Esophagus muscularis mucosa (tissue), 4 donors: ENCODE measurements at places on chromosomes 16 and 17. TPM values are rescaled to one million over a fixed set of nuclear protein-coding genes. Genes with fewer than 3 reads are reported as not detected.
A peak's percentile ranks its signal among the peaks of the same experiment; 100 is the strongest.

DNA sequence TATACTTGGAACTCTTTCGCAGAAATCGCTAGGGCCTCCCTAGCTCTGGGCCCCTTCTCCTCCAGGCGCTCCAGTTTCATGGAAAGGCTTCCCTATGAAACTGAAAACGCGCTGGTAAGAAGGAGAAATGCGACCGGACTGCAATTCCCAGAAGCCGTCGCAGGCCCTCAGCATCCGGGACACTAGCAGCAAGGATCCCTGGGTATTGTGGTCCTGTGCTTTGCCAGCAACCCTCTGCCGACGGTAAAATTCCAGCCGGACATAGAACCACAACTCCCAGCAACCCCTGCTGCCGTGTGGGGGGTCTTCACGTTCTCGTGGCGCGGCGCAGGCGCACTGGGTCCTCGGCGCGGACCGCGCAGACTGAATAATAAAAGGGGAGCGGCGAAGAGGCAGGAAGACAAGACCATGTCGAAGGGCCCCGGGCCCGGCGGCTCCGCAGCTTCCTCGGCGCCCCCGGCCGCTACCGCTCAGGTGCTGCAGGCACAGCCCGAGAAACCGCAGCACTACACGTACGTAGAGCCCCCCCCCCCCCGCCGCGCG is at the start of gene UNK:
Gene UNK, plus strand, starts transcription at position 334 of the 543 bp plus-strand sequence. Its CDS starts 75 bp downstream, at position 409.
- no peaks in the 10 kb centered on the region for H3K27me3 ChIP-seq
- H3K27ac ChIP-seq: peak within 1 kb of the TSS; percentile 96
- peaks cover 62% of the 10 kb centered on the region for H3K4me1 ChIP-seq
- peak within 1 kb of the TSS; percentile 79 for H3K4me3 ChIP-seq
- no peaks in the 10 kb centered on the region for H3K36me3 ChIP-seq
- DNase-seq: peak; percentile 99

DNA sequence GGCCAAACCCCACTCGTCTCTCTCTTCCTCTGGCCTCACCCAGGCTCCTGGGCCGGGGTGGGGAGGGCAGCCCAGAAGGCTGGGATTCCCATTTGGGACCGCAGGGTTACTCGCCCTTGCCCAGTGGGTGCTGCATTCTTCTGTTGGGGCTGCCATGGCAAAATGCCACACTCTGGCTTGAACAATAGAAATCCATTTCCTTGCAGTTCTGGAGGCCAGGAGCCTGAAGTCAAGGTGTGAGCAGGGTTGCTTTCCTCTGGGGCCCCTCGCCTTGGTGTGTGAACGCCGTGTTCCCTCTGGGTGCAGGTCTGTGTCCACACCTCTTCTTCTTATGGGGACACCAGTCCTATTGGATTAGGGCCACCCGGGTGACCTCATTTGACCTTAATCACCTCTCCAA is 105.8 kb upstream of the GSE1 start:
- no peak overlapping the region for H3K4me3 ChIP-seq
- no peaks in the 10 kb centered on the region for H3K4me1 ChIP-seq
- H3K36me3 ChIP-seq: no peaks in the 10 kb centered on the region
- H3K27me3 ChIP-seq: no peaks in the 10 kb centered on the region

DNA sequence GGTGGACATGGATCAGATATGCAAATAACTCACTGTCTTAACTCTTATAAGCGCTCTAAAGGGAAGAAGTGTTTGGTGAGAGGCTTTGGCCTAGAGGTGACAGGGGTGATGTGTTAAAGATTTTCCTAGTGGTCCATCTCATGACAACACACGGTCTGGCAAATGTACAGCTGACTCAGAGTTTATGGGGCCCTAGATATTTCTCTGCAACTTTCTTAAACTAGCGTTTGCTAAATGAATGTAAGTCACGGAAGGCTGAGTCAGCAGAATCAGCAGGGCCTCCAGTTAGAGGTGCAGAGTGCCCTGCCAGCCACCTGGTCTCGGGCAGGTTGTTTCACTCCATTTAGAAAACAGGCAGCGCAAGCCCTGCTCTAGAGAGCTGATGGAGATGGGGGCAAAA is 40.1 kb downstream of the CLEC16A start:
- no peak for DNase-seq
- H3K27ac ChIP-seq: no peak overlapping the region
- H3K36me3 ChIP-seq: peaks cover 57% of the 10 kb centered on the region
- H3K4me1 ChIP-seq: peaks cover 15% of the 10 kb centered on the region

GRCh38 chr16:49554681-49555080 is 181.1 kb downstream of the C16orf78 start:
- no peak for DNase-seq
- H3K4me3 ChIP-seq: no peak overlapping the region
- H3K4me1 ChIP-seq: peaks cover 9% of the 10 kb centered on the region
- no peaks in the 10 kb centered on the region for H3K27me3 ChIP-seq

- no peaks in the 10 kb centered on the region for H3K27me3 ChIP-seq
- H3K36me3 ChIP-seq: no peaks in the 10 kb centered on the region
- H3K4me3 ChIP-seq: no peak overlapping the region
- no peak for DNase-seq
- H3K27ac ChIP-seq: no peak overlapping the region
Observed at GRCh38 chr17:193841-194806, 12.7 kb upstream of the DOC2B start.

- H3K4me3 ChIP-seq: peak overlapping the region; percentile 42
- H3K27me3 ChIP-seq: no peaks in the 10 kb centered on the region
- H3K27ac ChIP-seq: peak overlapping the region; percentile 81
Observed at GRCh38 chr17:2214929-2215615, 88.5 kb downstream of the SMG6 start.

DNA sequence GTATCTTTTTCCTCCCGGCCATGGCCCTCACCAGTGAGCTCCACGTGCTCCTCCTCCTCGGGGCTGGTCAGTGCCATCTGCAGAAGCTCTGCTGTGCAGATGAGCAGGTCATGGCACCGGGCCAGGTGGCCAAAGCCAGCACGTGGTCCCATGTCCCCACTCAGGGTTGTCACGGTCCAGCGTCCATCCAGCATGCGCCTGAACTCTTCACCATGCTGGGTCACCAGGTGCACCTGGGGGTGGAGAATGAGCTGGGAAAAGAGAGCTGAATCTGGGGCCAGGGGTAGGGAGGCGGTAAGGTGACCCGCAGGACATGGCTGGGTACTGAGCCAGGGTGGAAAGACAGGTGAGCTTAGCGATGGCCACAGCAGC is 1.3 kb downstream of the DHX58 start:
- peak overlapping the region; percentile 60 for H3K4me3 ChIP-seq
- H3K36me3 ChIP-seq: peaks cover 38% of the 10 kb centered on the region
- no peak for DNase-seq
- H3K27me3 ChIP-seq: no peaks in the 10 kb centered on the region
- peak overlapping the region; percentile 94 for H3K27ac ChIP-seq

- H3K27me3 ChIP-seq: no peaks in the 10 kb centered on the region
- peaks cover 40% of the 10 kb centered on the region for H3K4me1 ChIP-seq
- DNase-seq: no peak
- peak overlapping the region; percentile 98 for H3K27ac ChIP-seq
- peak overlapping the region; percentile 80 for H3K4me3 ChIP-seq
Observed at GRCh38 chr17:38867968-38868816, 1.7 kb upstream of the LASP1 start.

- peak overlapping the region; percentile 100 for H3K27ac ChIP-seq
- peaks cover 22% of the 10 kb centered on the region for H3K4me1 ChIP-seq
- H3K36me3 ChIP-seq: no peaks in the 10 kb centered on the region
Observed at GRCh38 chr16:67563708-67564468, 1.6 kb downstream of the CTCF start.

DNA sequence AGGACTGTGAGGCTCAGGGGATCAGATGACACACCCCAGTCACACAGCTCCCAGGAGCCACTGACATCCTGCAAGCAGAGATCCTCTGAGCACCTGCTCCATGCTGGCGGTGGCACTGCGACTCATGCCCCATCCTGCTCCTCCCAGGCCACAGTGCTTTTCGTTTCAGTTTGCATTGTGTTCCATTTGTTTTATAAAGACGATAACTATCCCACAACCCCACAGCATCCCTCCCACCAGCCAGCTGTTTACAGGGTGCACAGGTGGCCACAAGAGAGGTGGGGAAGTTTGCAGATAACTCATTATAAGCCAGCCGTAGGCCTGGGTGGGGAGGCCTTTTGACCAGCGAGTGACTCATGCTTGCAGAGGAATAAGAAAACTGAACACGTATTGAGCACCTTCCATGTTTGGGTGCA is 28.2 kb downstream of the BCO1 start:
- peaks cover 30% of the 10 kb centered on the region for H3K4me1 ChIP-seq
- H3K27me3 ChIP-seq: no peaks in the 10 kb centered on the region
- H3K4me3 ChIP-seq: no peak overlapping the region
- no peak for DNase-seq
- H3K36me3 ChIP-seq: no peaks in the 10 kb centered on the region

DNA sequence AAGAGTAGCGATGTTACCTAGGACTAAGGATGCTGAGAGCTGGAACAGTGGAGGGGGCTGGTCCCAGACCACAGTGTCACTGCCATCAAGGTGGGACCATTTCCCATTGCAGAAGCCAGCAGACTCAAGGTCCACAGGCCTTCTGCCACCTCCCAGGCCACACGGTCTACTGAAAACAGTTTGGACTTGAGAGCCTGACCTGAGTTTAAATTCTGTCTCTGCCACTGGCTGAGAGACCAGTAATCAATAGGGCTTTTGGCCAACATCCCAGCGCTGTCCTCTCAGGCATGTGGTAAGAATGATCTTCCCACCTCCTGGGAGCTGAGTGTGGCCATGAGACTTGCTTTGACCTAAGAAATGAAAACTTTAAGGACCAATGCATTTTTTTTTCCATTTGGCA is 331.4 kb upstream of the CDH5 start:
- DNase-seq: no peak
- peaks cover 35% of the 10 kb centered on the region for H3K4me1 ChIP-seq
- H3K4me3 ChIP-seq: no peak overlapping the region

DNA sequence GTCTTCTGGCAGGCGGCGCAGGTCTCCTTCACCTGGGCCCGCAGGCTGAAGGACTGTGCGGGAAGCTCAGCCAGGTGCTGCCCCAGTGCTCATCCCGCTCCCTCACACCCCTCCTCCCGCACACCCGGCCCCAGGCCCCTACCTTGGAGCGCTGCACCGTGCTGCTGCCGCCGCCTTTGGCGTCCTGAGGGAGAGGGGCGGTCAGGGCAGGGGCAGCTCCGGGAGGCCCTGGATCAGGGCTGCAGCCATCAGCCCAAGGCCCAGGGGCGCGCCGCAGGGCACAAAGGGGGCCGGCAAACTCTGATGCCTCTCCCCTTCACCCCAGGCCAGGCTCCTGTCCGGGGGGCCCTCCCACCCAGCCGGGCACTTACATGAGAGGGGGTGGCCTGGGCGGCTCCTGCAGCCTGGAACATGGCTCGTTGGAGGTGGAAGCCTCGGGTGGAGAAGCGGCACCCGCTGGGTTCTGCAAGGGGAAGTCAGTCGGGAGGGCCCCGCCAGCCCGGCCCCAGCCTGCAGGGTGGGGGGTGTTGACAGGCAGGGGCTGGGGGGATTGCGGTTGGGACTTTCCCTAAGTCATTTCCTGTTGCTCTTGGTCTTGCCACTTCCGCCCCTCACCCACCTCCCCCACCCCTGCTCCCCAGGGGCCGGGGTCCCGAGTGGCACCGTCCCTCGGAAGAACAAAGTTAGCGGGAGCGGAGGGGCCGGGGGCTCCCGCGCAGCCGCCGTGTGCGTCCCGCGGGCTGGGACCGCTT is 863 bp downstream of the LIMD2 start:
- H3K36me3 ChIP-seq: peaks cover 31% of the 10 kb centered on the region
- no peak for DNase-seq
- peak overlapping the region; percentile 65 for H3K4me3 ChIP-seq
- H3K27ac ChIP-seq: peak overlapping the region; percentile 83

DNA sequence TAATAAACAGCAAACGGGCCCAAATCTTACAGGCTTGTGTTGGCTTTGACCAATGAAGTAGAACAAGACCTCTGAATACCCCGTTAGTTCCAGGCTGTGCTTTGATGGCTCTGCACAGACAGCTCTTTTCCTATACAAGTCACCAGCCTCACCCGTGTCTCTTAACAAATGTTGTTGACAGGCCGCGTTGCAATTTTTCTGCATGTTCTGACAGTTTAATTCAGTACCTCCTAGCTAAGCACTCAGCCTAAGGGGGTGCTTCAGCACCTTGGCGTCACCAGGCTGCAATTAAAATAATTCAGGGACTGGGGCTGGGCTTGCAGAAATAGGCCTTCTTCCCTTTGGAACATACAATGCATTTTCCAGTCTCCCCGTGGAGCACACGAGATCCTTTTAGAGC is 500.1 kb downstream of the MAF start:
- no peaks in the 10 kb centered on the region for H3K4me1 ChIP-seq
- H3K27me3 ChIP-seq: no peaks in the 10 kb centered on the region
- no peak overlapping the region for H3K4me3 ChIP-seq
- H3K36me3 ChIP-seq: no peaks in the 10 kb centered on the region
- H3K27ac ChIP-seq: no peak overlapping the region

DNA sequence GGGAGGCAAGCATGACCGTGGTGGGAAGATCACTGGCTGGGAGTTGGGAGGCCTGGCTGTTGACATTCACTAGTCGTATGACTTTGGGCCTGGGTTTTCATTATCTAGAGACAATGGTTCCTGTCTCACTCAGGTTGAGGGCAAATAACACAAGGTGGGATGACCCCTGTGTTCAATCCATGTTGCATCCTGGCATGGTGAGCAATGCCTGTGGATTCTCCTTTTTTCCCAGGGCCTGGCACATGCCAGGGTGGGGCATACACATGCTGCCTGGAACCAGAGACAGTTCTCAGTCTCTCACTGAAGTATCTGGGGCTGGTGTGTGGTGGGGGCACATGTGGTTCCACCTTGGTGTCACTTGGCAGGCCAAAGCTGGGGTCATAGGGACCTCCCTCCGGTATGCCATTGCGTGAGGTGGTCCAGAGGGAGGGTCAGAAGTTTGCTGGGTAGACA is 5.4 kb downstream of the THRA start:
- H3K36me3 ChIP-seq: no peaks in the 10 kb centered on the region
- H3K27ac ChIP-seq: peak overlapping the region; percentile 99
- DNase-seq: no peak
- peak overlapping the region; percentile 46 for H3K4me3 ChIP-seq

DNA sequence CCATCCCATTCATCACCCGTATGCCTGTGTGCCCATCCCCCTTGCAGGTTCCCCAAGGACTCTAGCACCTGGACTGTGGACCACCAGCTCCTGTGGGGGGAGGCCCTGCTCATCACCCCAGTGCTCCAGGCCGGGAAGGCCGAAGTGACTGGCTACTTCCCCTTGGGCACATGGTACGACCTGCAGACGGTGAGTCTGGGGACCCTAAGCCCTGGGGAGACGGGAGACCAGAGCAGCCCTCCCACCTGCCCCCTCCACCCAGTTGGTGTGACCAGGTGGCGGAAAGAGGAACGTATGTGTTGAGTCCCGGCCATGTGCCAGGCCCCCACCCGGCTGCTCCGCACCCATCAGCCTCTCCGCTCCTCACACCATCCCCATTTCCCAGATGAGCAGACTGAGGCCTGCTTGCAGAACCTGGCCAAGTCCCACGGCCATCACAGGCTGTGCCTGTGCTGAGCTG is 15.6 kb downstream of the GAA start:
- no peaks in the 10 kb centered on the region for H3K27me3 ChIP-seq
- H3K36me3 ChIP-seq: peaks cover 6% of the 10 kb centered on the region
- no peaks in the 10 kb centered on the region for H3K4me1 ChIP-seq
- DNase-seq: no peak
- H3K27ac ChIP-seq: no peak overlapping the region

ZMYND15 gene
- not detected for total RNA-seq

CACNA1H gene
- 244 TPM for total RNA-seq

SPATA33 gene
- 4.9 TPM for total RNA-seq

CCDC78 gene
- 2.5 TPM for total RNA-seq

SDR42E1 gene
- 1.3 TPM for total RNA-seq

GUCY2D gene
- total RNA-seq: 1.1 TPM

SLC16A6 gene
- total RNA-seq: 0.33 TPM

TMEM88 gene
- 39.4 TPM for total RNA-seq

DPEP3 gene
- total RNA-seq: not detected

KRT31 gene
- not detected for total RNA-seq
